ENCODE measurements at places on chromosomes 7 and 10.

GRCh38 chr10:94316560-94316959, 46.2 kb downstream of the NOC3L start:
- DNase-seq, result no peak

GRCh38 chr7:108340856-108341411, 115.3 kb downstream of the NRCAM start:
- no peak for DNase-seq

DNA sequence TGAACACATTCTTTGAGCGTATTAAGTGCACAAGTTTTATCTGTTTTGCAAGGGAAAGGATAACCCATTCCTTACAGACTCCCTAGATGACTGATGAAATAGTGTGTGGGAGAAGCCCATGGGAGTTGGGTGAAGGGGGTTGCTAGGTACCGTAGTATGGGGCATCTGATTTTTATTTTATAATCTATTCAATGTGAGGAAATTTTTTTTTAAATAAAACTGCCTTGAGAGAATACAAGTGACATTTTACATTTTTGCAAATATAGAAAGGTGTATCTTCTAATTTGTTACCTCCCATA, 1.4 kb downstream of the BTAF1 start:
- no peak for DNase-seq

DNA sequence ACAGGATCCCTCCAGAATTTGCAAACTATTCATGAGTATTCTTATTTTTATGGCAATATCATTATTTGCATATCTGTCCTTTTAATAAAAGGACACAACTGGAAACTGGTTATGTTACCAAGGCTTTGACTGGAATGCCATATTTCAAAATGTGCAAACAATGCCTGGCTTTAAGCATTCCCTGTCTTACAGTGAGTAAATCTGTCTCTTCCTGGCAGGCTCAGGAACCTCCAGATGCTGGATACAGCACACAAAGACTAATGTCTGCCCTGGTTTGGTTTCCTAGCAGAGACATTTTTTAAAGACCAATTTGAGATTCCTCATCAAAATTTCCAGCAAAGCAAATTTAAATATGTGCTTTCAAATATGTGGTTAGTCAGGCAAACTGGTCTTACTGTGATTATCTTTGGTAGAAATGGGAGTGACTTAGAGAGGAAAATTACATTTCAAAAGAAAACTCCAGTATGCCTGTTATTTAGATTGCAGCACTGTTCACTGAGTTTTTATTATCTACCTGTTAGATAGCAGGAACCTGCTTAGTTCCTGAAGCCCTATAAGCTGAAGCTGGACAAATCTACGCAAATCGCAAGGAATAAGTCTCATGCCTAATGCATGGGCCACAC, 31.3 kb downstream of the RNF216 start:
- no peak for DNase-seq

DNA sequence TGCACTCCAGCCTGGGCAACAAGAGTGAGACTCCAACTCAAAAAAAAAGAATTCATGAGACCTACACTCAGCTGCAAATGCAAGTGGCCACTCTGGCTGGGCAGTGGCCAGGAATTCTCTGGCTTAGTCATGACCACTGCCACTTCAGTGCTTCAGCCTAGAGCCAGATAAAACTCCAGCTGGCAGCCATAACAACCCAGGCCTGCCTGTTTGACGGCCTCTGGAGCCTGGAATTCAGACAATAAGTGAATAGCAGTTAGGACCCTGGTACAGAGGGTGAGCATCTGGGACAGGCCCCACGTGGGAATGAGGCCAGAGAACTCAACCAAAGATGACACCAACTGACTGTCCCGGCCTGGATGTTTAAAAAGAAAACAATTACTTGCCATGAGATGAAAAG, 18.9 kb downstream of the RCC1L start:
- peak; percentile 78 for DNase-seq
